Foreskin keratinocyte (primary cell): ENCODE measurements at places on chromosomes 3 and 15. TPM values are rescaled to one million over a fixed set of nuclear protein-coding genes. Genes with fewer than 3 reads are reported as not detected.
A peak's percentile ranks its signal among the peaks of the same experiment; 100 is the strongest.

The ACKR2 gene
- 0.20 and 0.21 TPM in 2 replicates for total RNA-seq

- DNase-seq: no peak
These were observed 1.6 kb upstream of the ELP6 start for GRCh38 chr3:47515100-47515499.

GRCh38 chr3:57019057-57019456 is 41.4 kb upstream of the SPATA12 start:
- DNase-seq: no peak

- DNase-seq: no peak
These were observed 561.8 kb downstream of the MCTP2 start for GRCh38 chr15:94793207-94793606.

- no peak for DNase-seq
These were observed 29.4 kb downstream of the STARD5 start for GRCh38 chr15:81294516-81294880.

DNA sequence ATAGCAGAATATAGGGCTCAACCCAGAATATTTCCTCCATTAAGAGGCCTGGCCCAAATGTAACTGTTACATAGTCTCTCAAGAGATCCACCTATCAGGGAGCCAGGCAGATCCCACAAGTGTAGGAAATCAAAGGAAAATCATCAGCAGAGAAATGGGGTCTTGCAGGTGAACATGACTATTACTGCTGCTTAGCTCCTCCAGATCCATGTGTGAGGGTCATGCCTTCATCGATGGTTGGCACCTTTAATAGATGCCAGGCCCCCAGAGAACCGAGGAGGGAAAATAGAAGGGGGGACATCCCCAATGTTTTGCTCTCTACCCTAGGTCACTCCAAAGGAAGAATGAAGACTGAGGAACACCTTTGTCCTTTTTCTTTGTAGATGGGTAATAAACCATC is 1029.9 kb upstream of the CADM2 start:
- no peak for DNase-seq

- peak; percentile 59 for DNase-seq
These were observed at the start of gene SCAANT1 for GRCh38 chr3:63911873-63912767. SCAANT1 (minus strand) TSS chr3:63912383.

The FHIT gene
- 3.6 and 3.7 TPM in 2 replicates for total RNA-seq

The CPB1 gene
- total RNA-seq: not detected in 2 replicates

The CCR2 gene
- total RNA-seq: not detected in 2 replicates

The ITIH1 gene
- total RNA-seq: not detected in 2 replicates

GRCh38 chr15:74201710-74202420 is 722 bp downstream of the STRA6 start:
- no peak for DNase-seq

DNA sequence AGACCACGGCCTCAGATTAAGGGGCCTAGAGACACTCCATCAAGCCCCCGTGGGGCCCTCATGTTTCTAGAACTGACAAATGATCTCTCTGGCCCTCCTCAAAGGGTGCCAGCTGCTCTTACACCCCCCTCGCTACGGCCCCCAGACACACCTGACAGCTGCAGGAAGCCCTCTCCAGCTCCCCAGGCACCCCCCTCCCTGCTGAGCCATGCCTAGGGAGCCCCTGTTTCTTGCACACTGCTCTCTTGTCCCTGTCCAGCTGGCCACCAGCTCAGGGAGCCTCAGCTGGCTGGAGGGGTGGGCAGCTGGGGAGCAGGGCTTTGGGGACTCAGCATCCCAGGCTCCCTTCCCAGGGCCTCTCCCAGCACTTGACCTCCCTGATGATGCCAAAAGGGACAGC is 14.8 kb downstream of the TNK2 start:
- DNase-seq: no peak

The GNB4 gene
- 30.7 and 32.9 TPM in 2 replicates for total RNA-seq

DNA sequence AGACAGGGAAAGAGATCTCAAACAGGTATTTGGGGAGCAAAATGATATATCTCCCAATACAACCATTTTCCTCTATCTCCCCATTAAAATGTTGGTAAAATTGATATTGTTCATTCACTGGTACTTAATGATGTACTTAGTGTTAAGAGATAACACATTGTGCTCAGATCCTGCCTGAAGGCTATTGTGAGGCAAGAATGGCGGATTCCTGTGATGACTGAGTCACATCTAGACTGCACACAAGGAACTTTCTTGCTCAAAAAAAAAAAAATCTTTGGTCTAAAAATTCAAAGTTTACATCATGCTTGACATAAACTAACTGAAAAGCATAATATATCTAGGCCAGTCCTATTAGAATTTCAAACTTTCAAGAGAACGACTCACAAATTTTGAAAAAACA is 171.1 kb upstream of the TTC14 start:
- peak; percentile 67 for DNase-seq

The MST1R gene
- 95.1 and 98.9 TPM in 2 replicates for total RNA-seq

DNA sequence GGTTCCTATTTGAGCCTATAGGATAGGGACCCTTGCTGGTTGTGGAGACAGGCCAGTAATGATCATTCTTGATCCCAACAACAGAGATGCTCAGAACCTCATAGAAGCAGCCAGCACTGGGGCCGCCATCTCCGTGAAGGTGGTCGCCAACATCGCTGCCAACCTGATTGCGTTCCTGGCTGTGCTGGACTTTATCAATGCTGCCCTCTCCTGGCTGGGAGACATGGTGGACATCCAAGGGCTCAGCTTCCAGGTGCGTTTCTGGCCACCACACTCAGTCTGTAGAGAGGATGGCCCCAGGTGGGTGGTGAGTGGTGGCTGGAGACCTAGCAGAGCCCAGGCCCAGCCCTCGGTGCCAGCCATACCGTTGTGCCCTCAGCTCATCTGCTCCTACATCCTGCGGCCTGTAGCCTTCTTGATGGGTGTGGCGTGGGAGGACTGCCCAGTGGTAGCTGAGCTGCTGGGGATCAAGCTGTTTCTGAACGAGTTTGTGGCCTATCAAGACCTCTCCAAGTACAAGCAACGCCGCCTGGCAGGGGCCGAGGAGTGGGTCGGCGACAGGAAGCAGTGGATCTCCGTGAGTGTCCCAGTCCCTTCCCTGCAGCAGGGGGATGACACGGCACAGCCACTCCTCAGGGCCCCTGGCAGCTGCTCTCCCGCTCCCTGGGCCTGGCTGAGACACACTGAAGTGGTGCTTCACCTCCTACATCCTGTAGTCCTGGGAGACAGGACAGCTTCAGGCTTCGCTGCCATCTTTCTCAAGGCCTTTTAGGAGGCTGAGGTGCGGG is 46.5 kb upstream of the PDE8A start:
- no peak for DNase-seq

- DNase-seq: no peak
These were observed 18.6 kb downstream of the DUOX1 start for GRCh38 chr15:45148076-45149059.

- no peak for DNase-seq
These were observed 1.6 kb upstream of the DNAH12 start for GRCh38 chr3:57545636-57546268.
